Vagina (tissue), 2 donors: ENCODE measurements at places on chromosomes 5 and 9.

DNA sequence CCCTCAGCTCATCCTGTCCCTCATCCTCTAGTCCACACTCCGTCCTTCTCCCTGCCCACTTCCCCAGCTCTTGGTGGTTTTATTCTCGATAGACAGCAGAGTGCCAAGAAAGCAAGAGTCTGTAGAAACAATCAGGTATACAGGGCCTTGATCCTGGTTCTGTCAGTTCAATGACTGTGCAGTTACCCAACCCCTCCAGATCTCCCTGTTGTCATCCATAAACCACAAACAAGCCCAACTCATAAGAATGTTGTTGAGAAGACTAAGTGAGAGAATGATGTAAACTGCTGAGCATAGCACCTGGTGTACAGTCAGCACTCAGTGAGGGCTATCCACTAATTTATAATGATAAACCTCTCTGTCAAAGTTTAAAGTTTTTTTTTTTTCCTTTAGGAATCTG, 31.3 kb downstream of the ISL1 start:
- no peak for DNase-seq

DNA sequence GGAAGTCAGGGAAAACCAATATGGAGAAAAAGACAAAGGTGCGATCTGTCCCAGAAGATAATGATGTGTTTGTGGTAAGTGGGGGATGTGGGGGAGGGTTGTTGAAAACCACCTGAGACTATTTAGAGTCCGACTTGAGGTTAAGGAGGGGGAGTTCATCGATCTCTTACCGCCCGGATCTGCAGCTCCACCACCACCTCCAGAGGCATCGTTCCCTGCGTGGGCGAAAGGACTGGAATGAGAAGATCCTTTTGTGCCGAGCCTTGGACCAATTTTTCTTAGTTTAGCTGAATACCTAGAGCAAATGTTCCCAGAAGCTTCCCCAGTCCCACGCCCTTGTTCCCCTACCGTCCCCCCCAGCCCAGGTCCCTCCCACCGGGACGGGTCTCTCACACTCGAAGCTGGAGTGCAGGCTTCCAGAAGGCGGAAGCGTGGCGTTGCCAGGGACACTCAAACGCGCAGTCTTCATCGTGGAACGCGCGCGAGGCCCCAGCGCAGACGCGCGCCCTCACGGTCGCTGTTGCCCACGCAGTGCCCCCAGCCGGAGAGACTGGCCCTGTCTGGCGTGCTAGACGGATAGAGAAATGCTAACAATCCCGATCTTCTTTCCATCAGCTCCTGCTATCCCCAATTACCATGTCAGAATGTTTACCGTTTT, at the start of gene SPATA6L:
Gene SPATA6L (minus strand): TSS at position 439 of the 658 bp plus-strand sequence. CDS start 230 bp downstream, at position 209.
- DNase-seq, result no peak

DNA sequence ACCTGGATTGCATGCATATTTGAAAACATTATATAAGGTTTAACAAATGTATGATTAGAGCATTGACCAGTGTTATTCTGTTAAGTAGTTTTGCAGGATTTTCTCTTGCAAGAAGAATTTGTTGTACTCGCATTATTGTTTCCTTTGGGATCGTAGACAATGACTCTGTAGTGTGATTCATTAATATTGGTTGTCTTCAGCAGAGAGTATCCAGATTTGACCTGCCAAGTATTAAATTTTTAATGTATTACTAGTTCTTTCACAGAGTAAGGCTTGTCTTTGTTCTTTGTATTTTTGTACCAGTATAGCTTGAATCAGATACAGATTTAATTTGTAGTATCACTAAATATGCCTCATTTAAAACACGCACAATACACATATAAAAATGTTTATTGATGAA, 155.0 kb downstream of the PBX3 start:
- no peak for DNase-seq

DNA sequence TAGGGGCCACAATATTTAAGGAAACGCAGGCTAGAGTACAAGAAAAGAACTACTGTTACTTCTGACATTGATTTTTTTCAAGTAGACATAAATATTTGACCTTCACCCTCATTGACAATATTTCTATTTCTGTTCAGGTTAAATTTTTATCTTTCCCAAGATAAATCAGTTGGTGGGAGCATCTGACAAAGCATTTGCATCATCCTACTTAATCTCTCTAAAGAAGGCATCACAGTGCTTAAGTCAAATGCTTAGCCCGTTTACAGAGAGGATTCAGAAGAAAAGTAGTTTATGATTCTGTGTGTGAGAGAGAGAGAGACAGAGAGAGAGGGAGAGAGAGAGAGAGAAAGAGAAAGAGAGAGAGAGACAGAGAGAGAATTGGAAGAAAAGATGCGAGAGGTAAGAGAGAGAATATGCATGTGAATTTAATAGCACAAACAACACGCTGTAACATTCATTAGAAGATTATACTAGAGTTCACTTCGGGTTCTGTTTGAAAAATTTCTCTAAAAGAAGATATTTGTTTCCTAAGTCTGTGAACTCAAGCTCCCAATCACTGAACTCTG, 1093.3 kb upstream of the CDH6 start:
- no peak for DNase-seq

GRCh38 chr5:98064118-98064685, 709.3 kb upstream of the RGMB start:
- no peak for DNase-seq

GRCh38 chr5:73960023-73960422, 334.0 kb downstream of the ARHGEF28 start:
- no peak for DNase-seq

DNA sequence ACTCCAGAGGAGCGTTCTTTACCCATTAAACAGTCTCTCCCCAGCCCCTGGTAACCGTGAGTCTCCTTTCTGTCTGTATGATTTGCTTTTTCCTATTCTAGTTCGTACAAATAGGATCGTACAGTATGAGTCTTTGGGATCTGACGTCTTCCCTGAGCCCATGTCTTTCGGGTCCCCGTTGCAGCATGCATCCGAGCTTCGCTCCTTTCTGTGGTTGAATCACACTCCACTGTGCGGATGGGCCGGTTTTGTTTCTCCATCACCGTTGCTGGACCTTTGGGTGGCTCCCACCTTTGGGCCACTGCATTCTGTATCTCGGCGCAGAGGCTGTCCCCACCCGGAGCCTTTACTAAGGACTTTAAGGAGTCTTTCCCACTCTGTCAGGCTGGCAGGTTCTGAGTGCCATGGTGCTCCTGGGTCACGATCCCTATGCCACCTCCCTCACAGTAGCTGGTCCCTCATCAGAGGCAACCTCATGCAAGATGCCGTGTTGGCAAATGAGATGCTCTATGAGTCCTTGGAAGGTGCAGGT, 145.7 kb upstream of the COL5A1 start:
- no peak for DNase-seq

DNA sequence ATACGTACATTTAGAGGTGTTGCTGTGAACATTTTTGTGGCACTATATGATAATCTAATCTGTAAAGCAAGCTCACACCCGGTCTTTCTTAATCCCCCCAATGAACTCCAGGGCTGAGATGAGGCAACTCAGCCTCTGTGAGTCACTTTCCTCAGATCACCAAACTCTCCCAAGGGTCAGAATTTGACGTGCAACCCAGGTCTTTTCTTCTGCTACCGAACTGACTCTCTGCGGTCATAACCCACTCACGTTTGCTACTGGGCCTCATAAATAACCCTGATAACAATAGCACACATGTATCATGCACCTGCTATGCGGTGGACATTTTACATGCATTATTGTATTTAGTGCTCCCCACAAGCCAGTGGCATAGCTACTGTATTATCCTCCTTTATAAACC, 153.1 kb downstream of the DROSHA start:
- DNase-seq, result no peak

DNA sequence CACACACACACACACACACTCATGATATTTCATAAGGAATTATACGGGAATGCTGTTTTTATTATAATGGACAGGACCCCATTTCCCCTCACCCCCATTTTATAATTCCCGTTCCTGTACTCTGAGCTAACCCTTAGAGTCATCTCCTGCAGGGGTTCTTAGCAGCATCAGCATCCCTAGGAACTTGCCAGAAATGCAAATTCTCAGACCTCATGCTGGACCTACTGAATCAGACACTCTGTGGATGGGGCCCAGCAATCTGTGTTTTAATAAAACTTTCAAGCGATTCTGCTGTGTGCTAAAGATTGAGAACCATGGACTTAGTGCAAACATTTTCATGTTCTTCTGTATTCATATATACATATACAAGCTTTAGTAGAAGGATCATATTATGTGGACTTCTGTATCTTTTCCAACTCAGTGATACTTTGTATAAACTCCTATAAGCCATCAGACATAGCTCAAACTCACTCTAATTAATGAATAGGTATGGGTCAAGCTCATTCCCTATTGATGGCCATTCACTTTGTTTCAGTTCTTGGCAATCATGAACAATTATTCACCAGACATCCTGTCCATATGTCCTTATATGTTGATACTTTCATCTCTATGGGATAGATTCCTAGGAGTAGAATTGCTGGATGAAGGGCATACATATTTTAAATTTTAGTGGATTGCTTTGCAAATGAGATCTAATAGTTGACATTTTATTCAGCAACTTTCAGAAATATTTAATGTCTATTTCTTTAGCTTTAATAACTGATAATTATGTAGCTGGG, 65.5 kb downstream of the ARHGEF28 start:
- no peak for DNase-seq

GRCh38 chr9:16369427-16369826, 501.0 kb downstream of the BNC2 start:
- no peak for DNase-seq

DNA sequence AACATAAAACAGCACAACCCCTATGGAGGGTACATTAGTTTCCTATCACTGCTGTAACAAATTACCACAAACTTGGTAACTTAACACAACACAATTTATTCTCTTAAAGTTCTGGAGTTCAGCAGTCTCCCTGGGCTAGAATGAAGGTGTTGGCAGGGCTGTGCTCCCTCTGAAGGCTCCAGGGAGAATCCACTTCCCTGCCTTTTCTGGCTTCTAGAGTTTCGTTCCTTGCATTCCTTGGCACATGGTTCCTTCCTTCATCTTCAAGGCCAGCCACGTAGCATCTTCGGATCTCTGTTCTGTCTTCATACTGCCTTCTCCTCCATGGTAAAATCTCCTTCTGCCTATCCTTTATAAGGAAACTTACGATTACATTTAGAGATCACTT, 25.0 kb upstream of the GSN start:
- no peak for DNase-seq

DNA sequence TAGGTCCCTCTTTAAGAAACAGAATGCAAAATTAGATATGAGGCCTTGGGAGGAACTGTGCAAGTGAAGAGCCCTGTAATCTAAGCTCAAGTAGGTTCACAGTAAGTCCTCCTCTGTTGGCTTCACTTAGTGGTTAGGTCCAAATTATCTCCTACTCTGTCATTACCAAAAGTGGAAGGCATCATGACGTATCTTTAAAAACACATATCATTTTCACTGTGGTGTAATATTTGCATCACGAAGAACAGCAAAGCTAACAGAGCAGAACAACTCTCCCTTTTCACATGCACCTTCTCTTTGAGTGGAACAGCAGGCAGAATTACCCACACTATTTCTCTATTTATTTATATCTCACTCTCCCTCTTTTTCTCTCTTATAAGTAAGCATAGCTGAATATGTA, 240.5 kb upstream of the CCNH start:
- no peak for DNase-seq

DNA sequence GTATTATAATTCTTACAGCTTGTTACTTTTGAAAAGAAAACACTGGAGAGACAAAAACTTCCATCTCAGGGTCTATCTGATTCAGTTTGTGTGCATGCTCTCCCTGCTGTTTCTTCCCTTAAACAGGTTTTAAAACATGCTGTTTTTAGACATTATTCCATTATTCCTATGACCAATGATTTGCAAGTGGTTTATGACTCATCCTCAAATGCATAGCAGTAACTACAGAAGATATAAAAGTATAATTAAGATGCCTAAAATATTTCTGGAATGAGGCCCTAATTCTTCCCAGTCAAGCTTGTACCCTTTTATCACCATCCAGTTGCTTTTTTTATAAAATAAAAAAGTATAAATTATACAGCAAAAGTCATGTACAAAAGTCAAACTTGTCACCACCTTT, 3.7 kb downstream of the DTWD2 start:
- DNase-seq, result no peak

GRCh38 chr5:2371419-2371710, 380.1 kb downstream of the IRX2 start:
- peak; percentile 58 for DNase-seq

- no peak for DNase-seq
Observed at GRCh38 chr5:154524859-154525258, 46.8 kb upstream of the HAND1 start.

DNA sequence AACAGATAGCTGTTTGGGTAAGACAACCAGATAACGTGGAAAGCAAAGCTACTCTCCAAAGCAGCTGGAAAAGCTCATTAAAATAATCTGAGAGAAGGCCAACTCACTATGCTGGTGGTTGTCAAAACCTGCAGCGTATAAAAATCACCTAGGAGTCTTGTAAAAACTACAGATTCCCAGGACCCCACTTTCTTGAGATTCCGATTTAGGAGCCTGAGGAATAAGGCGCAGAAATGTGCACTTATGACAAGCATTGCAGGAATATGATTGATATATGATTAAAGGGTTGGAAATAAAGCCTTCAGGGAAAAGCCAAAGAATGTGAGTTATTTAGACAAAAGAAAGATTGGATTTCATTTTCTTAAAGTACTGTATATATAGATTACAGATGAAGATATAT, 285.0 kb upstream of the PTGER4 start:
- no peak for DNase-seq

- no peak for DNase-seq
Observed at GRCh38 chr5:32302835-32303754, 9.6 kb downstream of the MTMR12 start.

DNA sequence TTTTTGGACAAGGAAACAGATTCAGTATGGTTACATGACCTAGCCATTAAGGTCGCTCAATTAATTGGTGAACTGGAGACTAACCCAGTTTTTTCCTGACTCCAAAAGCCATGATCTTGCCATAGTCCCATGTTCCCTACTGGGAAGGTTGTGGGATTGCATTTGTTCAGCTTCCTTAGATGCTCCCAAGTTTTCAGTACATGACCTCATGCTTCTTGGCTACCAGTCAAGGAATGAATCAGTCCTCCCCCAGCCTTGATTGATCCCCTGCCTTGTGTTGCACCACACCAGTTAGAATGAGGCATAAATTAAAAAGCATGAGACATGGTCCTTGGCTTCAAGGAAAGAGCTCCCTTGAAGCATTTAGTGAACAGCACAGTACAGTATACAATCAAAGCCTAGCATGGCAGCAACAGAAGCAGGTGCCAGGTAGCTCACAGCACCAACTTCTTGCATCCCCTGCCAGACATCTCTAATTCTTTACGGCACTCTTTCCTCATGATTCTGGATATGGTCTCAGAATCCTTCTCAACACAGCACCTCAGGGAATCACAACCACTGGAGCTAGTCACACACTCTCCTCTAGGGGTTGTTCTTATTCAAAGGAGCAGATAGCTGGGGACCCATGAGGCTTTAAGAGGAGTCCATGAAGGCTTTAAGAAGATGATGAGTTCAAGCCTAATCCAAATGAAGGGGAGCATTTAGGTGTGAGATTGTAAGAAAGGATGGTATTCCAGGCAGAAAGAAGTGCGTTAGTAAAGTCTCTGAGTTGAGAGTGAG, 295.5 kb upstream of the CLINT1 start:
- no peak for DNase-seq

GRCh38 chr9:96113032-96113431, 188.9 kb downstream of the HSD17B3 start:
- DNase-seq, result no peak
